ENCODE measurements at places on chromosomes 5 and 9. TPM values are rescaled to one million over a fixed set of nuclear protein-coding genes. Genes with fewer than 3 reads are reported as not detected.
A peak's percentile ranks its signal among the peaks of the same experiment; 100 is the strongest.

Gene ZNF367
- total RNA-seq, result 31.6 TPM

- no peak for DNase-seq
These were observed 697 bp downstream of the SLC1A1 start for GRCh38 chr9:4490705-4491625.

Gene GCNT4
- not detected for total RNA-seq

GRCh38 chr5:144088206-144089064 lies 82.0 kb downstream of the YIPF5 start:
- no peak for DNase-seq

DNA sequence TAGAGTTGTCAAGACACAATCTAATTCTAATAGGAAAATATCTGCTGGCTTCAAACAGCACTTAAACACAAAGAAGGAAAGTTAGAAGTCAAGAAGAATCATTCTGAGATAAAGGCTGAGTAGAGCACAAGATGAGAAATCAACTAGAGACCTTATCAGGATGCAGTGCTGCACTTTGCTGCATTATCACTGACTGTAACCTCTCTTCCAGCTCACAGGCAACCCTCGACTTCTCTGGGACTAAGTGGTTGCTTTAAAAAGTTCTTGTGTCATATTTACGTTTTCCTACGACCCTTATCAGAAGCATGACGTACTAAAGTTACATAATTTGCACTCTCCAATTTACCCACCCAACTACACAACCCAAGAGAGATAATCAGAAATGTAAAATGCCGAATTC lies 176.1 kb downstream of the MLLT3 start:
- no peak for DNase-seq

DNA sequence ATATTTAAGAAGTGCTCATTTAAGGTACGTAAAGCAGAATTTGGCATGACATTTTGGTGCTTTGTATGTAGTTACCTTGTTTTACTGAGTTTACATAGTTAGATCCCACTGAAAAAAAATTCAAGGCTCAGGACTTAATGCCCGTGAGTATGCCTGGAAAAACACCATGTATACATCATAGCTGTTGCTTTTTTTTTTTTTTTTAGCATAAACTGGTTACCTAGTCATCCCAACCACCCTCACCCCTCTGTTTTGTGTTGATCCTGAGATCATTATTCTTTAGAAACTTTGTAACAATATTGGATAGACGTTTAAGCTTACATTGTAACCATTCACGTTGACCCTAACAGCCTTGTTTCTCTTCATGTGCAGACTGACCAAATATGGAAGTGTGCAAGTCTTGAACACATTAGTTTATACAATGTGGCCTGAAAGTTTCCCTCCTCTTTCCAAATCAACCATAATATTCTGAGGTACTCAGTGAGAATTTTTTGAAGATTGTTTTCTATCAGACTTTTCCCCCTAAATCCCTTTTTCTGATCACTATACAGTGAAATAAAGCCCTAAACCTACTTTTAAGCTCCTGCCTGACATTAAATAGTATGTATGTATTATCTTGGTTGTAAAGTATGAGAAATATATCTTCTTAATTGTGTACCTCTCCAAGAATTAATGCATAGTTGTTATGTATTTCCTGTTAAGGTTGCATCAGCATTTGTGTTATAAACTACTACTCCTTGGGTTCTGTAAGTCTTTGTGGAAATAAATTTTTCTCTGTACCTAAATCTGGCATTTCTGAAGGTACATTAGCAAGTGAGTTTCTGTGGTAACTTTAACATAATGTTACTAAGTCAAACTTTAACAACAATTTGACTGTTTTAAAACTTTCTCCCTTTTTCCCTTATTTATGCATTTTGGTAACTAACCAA lies 4.4 kb downstream of the RABGAP1 start:
- no peak for DNase-seq

Gene HAND1
- not detected for total RNA-seq

DNA sequence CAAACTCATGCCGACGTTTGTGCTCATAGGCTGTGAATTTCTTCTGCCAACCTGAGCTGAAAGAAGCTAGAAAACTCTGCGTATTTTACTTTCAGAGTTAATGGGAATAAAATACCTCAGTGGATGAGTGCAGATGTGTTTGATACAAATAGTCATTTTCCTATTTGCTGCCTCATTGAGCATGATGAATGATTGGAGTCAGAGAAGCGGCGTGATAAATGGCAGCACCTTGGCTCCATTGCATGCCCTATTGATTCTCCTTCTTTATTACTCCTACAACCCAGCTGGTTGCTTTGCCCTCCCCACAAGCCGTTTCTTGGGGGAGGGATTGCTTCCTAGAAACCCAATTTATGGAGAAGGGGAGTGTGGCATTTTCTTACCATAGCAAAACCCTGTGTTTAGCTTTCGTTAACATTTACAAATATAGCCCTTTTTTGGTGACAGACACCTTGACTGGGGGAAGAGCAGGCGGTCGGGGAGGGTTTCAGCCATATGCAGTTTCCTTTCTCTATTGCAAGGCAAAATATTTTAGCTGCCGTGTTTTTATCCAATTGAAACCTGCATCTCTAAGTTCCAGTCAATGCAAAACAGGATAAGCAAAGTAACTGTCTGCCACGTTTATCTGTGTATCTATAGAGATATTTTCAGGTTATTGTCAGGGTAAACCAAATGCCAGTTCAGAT lies 93.1 kb upstream of the TBCA start:
- no peak for DNase-seq

Gene HSD17B3
- total RNA-seq, result not detected

DNA sequence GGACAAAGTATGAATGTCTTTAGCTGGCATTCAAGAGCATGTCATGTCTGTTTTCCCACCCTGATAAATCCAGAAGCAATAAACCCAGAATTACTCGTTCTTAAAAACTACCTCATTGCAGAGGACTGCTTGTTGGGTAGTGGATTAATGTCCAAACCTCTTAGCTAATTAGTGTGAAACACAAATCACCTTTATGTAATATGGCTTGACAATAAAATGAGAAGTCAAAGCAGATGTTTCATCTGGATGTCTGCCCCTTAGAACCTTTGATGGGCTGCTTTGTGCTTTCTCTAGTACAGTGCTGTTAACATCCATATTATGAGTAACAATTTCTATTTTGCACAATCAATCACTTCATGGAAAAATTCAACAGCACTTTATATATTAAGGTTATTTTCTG lies 149.1 kb upstream of the TUT7 start:
- DNase-seq, result no peak

DNA sequence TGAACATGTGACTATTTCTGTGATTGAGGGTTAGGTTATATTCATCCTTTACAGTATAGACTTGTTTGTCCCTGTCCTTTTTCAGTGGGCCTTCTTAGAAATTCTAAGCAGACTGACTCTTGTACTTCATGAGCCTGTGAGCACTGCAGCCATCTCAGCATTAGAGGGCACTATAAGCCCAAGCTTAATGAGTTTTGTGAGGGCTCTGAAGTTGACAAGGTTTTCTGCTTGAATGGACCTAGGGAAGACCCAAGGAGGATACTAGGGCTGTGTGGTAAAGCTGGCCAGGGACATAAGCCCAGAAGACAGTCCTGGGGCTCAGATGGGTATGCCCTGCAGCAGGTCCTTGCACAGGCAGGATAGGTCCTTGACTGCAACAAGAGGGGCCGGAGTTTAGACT lies 126.5 kb downstream of the MRPS30 start:
- no peak for DNase-seq

DNA sequence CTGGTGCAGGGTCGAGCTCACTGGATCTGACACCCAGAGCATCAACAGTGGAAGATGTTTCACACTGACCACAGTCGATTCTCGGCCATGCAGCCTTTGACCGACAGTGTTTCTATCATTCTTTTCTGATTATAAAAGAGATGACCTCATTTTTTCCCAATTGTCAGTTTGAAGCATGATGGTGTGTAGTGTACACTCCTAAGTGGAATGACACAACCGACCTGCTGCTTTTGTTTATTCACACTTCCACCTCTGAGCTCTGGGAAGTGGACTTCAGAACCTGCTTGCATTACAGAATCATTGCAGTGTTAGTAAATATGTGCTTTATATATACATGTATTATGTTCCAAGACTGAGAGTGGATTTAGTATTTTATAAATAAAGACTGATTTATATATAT lies 128.6 kb downstream of the IRX2 start:
- DNase-seq, result no peak

DNA sequence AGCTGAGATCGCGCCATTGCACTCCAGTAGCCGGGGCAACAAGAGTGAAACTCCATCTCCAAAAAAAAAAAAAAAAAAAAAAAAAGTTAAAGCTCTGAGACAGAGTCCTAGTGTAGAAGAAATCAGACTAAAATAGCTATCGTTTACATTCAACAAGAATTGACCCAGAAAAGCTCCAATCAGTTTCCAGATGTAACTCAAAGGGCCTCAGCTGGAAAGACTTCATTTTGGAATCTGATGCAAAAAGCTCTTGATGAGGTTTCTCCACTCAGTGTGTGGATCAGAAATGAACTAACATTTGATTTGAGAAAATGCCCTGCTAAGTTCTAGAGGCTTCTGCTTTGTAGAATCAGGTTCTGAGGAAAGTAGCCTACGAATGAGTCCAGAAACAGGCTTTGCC lies 7.2 kb upstream of the C1QTNF2 start:
- DNase-seq, result no peak

DNA sequence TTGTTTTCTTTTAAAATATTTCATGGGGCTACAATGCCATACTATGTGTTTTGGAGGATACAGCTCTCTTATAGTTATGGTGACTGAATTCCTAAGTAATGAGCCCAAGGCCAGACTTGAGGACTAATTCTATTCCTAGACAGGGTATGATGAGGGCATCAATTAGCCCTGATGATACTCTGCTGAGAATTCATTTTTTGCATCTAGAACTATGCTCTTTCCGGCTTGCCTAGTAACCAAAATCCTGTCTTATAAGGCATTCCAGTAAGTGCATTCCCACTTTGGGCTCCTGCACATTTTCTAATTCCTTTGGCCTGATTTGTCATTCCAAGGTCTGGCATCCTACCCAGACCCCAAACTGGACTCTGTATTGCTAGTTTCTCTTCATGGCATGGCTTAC lies 62.4 kb downstream of the MAT2B start:
- no peak for DNase-seq

DNA sequence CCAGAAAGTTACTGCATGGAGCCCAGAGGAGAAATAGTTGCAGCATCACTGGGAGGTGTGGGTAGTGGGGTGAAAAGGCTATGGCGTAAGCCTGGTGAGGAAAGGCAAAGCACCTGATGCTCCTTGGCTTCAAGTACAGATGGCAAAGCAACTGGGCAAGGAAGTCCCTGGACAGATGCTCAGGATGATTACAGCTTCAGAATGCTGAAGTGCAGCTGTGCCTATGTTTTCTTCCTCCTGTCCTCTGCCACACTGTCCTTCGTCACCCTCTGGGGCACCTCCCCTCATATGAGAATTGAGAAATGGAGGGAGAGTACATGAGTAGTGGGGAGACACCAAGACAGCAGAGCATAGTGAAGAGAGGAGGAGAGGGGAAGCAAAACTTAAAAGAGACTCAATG lies 328.0 kb downstream of the PDE4D start:
- DNase-seq, result peak; percentile 17
